ENCODE measurements at places on chromosomes 6 and 20.

DNA sequence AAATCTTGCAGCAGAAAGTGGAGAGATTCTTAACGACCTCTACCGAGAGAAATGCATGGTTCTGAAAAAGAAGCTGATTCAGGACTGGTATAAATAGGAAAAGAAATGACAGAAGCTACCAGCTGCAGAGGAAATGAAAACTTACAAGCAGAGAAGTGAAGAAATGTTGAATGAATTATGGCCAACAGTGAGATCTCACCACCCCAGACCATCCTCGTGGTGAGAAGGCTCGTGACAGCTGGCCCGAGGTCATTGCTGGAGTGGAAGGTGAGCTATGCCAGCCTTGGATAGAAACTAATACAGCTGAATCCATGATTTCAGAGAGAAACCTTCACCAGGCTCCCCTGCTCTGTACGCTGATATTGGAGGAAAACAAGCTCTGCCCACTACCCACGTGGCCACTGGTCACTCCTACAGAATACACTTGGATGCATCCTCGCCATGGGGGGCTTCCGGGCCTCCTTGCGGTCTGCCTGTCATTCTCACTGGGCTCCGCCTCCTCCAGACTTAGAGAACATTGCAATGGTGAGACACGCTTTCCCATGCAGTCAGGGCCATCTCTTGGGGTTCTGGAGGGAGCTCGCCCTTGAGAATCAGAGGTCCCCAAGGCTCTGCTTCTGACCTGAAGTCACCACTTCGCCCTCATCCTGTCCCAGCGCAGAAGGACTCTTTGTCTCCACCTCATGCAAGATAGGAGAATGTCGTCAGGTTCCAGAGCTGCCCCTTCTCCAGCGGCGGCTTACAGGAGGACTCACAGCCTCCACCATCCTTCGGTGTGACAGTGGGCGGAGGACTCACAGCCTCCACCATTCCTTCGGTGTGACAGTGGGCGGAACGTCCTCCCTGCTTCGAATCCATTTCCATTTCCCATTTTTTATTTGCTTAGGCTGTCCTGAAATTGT lies 10.6 kb upstream of the TUBB2B start:
- DNase-seq = no peak

DNA sequence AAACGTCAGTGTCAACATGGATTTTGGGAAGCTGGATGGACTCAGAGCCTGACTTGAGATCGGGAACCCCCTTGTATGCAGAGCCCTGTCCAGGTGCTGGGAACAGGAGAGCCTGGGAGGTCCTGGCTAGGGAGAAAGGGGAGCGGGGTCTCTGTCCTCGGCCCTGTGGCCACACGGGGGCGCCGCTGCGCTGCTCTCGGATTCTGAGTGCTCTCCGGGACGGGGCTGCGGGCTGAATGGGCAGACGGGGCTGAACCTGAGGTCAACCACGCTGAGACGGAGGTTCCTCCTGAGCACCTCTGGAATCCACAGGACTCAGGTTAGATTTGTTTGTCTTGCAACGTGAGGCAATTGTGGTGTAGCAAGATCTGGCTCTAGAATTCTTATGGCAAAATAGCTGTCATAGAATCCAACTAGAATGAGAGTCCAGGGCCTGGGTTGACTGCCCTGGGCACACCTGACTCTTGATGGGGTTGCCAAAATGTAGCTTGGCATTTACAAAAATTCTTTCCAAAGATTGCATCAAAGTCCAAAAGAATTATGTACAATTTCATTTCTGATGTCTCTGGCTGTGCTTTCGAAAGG lies 20.6 kb upstream of the HLA-F start:
- DNase-seq = peak; percentile 83

- no peak for DNase-seq
Measured at GRCh38 chr6:169852504-169853195, 101.2 kb downstream of the ERMARD start.

DNA sequence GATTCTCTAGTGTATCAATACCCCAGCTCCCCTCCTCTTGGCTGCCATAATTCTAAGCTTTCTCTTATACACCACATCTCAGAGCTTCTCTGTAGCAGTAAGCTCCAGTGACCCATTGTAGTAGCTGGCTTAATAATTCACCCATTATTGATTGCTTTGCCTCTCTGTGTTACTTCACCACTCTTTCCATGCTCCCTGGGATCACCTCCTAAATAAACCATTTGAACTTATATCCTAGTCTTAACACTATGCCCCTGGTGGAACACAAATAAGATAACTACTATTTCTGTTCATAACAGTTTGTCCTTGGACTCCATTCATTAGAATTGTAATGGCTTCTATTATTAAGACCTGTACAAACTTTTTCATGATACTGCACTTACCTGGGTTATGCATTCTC lies 758.9 kb downstream of the KIF16B start:
- DNase-seq = no peak

DNA sequence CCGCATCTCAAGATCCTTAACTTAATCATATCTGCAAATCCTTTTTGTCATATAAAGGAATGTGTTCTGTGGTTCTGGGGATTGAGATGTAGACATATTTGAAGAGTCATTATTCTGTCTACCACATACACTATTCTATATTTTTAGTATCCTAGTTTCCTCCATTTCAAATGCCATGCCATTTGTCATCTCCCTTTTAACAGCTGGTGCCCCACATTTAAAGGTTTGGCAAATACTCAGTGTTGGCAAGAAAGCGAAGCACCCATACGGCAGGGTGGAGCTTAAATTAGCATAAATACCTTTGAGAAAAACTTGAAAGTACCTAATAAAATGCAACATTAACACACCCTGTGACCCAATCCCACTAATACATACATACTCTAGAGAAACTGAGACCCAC lies 31.7 kb downstream of the PAK5 start:
- no peak for DNase-seq

GRCh38 chr20:38186788-38187221 lies 21.7 kb upstream of the TGM2 start:
- peak; percentile 71 for DNase-seq

DNA sequence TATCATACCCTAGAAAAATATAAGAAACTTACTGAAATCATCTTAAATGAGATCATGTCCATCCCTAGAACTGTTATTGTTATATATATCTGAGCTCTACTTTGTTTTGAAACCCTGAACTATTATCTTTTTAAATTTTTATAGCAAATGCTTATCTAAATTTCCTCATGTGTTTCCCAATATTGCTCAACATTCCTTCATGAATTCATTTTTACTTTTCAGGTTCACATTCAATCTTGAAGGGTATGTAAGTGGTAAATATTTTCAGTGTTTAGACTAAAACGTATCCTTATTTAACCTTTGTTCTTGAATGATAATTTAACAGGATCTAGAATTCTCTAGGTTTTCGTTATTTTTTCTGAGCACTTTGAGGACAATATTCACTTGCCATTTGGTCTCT lies 23.9 kb downstream of the PDE7B start:
- DNase-seq = no peak

DNA sequence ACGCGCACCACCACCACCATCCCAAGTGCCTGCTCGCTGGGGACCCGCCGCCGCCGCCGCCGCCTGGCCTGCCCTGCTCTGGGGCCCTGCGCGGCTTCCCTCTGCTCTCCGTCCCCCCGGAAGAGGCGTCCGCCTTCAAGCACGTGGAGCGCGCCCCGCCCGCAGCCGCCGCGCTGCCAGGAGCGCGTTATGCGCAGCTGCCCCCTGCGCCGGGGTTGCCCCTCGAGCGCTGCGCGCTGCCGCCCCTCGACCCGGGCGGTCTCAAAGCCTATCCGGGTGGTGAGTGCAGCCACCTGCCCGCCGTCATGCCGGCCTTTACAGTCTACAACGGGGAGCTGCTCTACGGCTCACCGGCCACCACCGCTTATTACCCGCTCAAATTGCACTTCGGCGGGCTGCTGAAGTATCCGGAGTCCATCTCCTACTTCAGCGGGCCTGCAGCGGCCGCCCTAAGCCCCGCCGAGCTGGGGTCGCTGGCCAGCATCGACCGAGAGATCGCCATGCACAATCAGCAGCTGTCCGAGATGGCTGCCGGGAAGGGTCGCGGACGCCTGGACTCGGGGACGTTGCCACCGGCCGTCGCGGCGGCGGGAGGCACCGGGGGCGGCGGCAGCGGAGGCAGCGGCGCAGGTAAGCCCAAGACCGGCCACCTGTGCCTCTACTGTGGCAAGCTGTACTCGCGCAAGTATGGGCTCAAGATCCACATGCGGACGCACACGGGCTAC lies 7.2 kb downstream of the PRDM13 start:
- DNase-seq = peak; percentile 33

- no peak for DNase-seq
Measured at GRCh38 chr6:37862992-37863391, 43.5 kb downstream of the ZFAND3 start.

GRCh38 chr20:9995510-9996272 lies 39.1 kb upstream of the ANKEF1 start:
- DNase-seq = no peak

DNA sequence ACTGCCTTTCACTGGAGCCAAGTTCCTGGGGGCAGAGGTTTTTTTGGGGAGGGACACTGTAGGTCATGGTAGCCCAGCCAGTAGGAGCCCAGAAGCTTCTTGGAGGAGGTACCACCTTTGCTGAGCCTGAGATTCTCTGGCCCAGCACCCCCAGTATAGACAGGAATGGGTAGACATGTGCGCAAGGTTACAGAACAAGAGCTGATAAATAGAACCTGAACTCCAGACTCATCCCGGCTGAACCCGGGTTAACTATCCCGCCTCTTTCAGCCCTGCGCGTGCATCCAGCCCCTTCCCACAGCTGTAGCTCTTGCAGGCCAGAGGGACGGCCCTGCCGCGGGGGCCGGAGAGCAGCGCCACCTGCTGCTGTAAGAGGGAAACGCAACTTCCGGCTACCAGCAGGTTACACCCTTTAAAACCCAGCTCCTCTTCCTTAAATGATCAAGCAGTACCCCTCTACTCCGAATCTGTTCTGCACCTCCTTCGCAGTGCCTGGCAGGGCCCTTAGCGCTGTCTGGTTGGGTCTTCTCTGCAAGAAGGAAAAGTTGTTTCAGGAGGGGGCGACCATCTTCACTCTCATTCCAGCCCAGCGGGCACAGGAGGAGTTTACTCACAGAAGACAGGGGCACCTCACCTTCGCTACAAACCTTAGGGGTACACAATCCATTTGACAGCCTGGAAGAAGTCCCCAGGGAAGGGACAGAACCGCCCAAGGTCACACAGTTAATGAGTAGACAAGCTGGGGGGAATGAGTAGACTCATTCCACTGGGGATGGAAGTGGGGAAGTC lies 7.5 kb downstream of the SRXN1 start:
- peak; percentile 72 for DNase-seq

DNA sequence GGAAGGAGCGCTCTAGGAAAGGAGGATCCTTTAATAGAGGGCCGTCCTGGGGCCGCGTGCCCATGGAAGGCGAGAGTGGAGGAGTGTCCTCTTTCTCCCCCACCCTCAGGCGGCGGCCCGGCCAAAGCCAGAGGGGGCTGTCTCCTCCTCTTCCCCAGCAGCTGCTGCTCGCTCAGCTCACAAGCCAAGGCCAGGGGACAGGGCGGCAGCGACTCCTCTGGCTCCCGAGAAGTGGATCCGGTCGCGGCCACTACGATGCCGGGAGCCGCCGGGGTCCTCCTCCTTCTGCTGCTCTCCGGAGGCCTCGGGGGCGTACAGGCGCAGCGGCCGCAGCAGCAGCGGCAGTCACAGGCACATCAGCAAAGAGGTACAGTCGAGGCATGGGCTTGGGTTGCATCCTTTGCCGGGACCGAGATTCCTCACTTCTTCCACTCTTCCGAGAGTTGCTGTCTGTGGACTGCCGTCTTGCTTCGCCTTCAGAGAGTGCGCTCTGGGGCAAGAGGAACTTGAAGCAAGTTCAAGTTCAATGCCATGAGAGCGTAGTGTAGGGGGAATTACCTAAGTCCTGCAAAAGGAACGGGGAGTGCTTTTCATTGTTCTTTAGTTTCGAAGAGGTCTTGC lies at the start of gene LAMA2:
Gene LAMA2, plus strand, starts transcription at position 148 of the 621 bp plus-strand sequence. Its CDS starts 108 bp downstream, at position 256.
- DNase-seq = no peak

DNA sequence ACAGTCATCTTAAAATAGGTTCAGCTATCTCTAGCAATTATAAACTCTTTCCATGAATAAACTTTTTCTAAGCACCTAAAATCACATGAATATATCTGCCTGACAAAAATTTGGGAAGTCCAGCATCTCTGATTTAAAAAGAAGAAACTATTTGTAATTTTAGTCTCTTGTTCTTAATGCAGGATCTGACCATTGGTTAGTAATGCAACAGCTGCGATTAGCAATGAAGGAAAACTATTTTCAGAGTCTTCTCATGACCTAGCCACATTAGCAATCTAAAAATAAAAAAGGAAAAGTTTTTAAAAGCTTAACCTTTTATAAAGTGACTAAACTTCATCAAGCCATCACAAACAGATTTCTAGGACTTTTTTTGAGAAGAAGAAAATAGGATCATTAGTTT lies 97.5 kb downstream of the PTPRK start:
- no peak for DNase-seq

- DNase-seq = no peak
Measured at GRCh38 chr6:28683945-28684538, 158.4 kb downstream of the GPX5 start.

GRCh38 chr6:34331371-34332050 lies 61.0 kb downstream of the NUDT3 start:
- DNase-seq = no peak

DNA sequence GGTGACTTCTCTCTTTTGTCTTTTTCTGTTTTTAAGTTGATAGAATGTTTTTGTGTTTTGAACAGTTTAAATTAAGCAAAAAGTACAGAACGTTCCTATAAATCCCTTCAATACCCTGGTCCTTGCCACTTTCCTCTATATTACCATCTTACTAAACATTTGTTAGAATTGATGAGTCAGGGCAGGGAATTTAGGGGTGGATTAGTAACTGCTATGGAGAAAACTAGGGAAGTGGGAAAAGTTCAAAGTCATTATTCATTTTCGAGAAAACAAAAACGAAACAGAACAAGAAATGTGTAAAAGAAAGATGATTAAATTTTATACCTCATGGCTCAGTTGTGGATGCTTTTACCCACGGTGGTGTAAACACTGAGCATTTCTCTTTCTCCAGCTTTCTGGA lies 240.4 kb upstream of the SULF2 start:
- no peak for DNase-seq

GRCh38 chr6:90406142-90406794 lies 109.6 kb upstream of the BACH2 start:
- peak; percentile 31 for DNase-seq

DNA sequence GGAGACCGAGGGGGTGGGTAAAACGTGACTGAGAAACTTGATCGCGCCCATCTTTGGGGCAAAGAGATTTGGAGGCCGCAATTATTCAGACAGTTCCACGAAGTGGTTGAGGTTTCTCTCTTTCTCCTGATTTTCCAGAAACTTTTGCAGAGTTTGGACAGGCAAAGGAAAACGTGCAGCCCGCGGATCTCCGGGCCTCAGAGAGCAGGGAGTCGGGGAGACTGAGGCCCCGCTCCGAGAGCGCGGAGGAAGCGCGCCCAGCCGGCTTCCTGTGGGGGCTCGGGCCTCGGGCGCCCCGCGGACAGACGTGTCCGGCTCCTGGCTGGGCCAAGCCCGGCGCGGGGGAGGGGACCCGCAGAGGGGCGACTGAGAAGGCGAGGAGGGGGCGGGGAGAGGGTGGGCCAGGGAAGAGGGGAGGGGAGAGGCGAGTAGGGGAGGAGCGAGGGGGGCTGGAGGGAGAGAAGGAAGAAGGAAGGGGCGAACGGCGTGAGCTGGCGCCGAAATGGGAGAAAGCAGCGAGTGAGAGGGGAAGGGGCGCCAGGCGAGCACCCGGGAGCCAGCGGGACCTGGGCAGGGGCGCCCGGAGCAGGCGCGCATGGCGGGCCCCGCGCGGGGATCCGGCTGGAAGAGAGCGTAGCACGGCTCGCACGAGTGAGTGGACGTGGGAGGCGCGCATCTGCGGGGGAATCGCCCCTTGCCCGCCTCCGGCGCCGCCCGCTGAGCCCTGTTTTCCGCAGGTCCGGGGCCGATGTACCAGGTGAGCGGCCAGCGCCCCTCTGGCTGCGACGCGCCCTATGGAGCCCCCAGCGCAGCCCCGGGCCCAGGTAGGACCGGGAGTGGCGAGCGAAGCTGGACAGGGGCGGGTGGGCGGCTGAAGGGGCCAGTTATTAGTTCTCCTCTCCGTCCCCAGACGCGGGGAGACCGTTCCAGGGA lies at the start of gene MDFI:
Gene MDFI, plus strand, starts transcription at position 467 of the 933 bp plus-strand sequence. Its CDS starts 282 bp downstream, at position 749.
- peak; percentile 16 for DNase-seq

Data from trophoblast cell (in vitro differentiated cells and primary cell).